NCI-H2171 treated with DMSO at 0.1 percent for 48 hours (cell line): ENCODE measurements at places on chromosomes 16 and 17.

DNA sequence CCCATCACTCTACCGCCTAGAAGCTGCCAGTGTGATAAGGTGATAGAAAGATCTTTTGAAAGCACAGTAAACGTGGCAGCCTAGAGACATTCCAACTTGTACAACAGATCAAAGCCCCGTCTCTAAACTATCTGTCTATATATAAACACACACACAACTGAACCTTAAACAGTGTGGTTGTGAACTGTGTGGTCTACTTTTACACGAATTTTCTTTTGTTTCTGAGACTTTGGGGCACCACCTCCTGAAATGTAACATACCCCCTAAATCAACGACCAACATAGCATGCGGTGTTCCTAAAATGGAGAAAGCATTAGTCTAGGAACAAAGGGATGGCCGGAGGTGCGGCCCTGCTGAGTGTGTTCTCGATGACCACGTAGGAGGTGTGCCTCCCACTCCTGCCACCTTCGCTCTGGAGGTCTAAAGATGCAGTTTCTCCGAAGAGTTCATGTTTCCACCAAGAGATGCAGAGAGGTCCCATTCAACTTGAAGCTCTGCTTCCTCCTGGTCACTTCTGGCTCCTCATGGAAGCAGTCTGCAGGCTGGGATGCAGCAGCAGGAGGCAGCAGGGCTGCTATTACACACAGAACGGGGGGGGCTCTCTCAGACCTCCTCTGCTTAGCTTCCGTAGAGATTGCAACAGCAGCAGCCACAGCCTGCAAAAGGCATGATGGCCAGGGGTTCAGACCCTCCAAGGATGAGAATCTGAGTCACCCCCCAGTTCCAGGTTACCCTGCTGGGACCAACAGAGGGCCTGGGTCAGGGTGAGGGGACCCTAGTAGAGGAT is 22.6 kb upstream of the USP10 start:
- no peak for DNase-seq

- DNase-seq = no peak
Observed at GRCh38 chr17:17725752-17726457, 44.6 kb downstream of the RAI1 start.

DNA sequence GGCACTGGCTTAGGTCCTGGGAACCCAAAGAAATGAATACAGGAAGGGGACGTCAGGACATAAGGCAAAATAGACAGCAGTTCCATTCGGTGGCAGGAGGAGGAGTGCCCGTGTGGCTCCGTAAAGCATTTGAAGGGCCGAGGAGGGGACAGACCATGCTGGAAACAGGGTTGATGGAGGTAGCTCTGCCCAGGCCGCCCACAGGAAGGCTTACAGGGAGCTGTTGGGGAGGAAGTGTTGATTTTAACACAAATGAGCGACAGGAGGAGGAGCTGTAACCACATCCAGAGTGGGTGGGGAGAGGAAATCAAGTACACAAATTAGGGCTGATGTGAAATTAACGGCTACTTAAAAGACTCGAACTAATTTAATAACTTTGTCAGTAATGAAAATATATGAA is 54.6 kb downstream of the RBFOX3 start:
- no peak for DNase-seq

DNA sequence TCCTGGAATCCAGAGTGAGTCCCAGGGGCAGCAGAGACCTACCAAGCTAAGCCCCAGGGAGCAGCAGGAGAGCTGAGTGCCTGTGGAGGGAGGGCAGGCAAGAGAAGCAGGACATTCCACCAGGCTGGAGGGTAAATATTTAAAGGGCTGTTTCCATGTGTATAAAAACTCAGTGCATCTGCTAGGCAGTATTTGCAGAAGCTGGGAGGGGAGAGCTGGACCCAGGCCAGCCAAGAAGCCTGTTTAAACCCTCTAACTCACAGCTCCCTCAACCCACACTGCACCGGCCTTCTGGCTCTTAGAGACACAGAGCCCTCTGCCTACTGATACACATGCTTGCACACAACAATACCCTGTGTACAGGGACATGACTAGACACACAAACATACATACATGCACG is 22.5 kb upstream of the TMEM132E start:
- peak; percentile 61 for DNase-seq

DNA sequence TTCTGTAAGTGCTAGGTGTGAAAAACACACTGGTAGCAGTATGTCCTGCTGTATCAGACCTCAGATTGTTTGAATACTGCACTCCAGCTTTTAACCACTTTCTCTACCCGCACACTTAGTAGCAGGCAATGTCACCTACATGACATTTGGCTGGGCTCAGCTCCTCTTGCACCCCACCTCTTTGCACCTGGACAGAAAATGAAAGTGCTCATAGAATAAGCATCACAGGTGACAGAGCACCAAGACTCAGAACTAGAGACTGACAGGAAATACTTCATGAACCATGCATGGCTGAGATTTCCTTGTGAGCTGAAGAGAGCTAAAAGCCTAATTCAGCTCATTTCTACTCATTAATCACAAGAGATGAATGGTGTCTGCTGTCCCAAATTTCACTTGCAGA is 1014.2 kb upstream of the CDH8 start:
- DNase-seq = no peak

DNA sequence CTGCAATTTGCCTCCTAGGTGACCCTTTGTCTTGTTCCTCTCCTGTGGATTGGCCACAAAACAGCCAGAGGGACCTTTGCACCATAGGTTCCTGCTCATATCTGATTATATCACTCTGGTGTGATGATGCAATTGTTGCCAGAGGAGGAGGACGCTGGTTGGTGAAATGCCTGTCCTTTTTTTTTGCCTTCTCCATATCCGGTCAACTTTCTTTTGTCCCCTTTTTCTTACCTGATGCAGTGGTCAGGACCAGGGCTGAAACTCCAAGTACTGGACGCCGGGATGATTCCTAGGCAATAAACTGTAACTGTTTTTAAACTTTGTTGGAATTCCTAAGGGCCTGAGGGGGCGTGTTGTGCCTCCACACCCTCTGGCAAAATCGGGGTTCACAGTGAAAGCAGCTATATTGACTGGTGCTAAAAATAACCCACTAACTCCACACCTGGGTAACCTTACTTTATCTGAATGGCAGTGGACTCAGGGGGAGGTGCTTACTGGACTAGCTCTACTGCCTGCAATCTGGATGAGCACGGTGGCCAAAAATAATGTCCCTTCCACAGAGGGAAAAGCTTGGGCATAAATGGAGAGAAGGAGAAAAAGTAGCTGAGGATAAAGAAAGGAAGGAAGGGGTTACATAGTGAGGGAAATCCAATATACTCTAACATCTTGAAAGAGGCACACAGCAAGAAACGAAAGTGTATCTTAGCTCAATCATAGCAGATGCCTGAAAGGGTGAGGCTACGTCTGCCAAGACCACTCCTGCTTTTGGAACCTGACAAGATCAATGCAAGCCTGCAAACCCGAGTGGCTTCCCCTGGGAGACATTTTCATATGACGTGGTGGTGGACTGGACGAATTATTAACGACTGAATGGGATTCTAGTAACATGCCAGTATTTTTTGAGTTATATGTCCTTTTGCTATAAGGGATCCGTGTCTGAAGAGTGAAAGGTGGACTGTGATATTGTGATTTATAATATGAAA is 28.4 kb upstream of the ZNF423 start:
- DNase-seq = peak; percentile 12

GRCh38 chr17:14143688-14144087 is 74.4 kb downstream of the COX10 start:
- DNase-seq = peak; percentile 52

GRCh38 chr16:19239511-19240155 is 45.9 kb upstream of the CLEC19A start:
- no peak for DNase-seq

DNA sequence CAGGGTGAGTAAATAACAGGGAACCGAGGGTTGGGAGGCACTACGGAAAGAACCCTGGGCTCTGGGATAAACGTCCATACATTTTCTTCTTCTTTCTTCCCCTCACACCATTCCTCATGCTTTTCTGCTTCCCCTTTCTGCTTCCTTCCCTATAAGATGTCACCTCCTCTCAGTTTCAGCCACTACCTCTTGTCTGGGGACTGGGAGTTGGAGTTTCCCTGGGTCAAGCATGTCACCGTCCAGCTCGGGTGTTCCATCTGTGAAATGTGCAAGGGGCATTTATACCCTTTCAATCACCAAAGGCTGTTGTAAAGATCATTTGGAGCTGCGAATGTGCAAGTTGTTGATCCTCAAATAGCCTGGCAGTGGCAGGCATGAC is 17.5 kb upstream of the CCL22 start:
- no peak for DNase-seq

- no peak for DNase-seq
Observed at GRCh38 chr17:55452139-55452790, 30.6 kb upstream of the MMD start.

GRCh38 chr16:88086571-88087516 is 135.6 kb downstream of the BANP start:
- no peak for DNase-seq

- no peak for DNase-seq
Observed at GRCh38 chr16:50263060-50263909, 3.1 kb upstream of the ADCY7 start.

GRCh38 chr17:67015001-67015400 is 29.4 kb upstream of the CACNG1 start:
- DNase-seq = peak; percentile 75

DNA sequence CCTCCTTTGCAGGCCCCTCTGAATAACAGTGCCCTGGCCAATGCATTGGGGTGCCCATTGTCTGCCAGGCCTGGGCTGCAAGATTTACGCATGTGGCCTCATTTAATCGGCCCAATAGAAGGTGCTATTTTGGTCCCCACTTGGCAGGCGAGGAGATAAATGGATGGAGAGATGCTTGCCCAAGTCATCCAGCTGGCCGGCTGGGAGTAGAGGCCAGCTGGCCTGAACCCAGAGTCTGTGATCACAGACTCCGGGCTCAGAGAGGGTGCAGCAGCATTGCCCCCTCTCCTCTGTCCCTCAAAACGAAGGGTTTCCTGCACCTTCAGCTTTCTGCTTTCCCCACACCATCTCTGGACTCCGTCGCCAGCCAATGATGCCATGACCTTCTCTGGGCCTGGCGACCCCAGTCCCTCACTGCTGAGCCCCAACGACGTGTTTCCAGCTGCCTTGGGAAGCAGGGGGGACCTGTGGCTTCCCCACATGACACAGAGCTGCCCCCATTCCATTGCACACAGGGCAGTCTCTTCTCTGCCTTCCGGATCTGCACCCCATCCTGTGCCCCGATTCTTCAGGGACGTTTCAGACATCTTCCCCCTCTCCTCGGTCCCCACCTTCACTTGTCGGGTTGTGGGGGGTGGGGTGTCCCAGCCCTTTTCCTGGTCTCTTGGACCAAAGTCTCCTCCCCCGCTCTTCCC is 3.5 kb upstream of the ADGRG1 start:
- DNase-seq = no peak

GRCh38 chr16:28503470-28504259 is 3.0 kb downstream of the IL27 start:
- DNase-seq = peak; percentile 2

GRCh38 chr16:50899951-50900350 is 158.1 kb downstream of the CYLD start:
- DNase-seq = no peak

GRCh38 chr17:43661699-43662412 is at the start of gene MEOX1:
Gene MEOX1, minus strand, starts transcription at chr17:43661922. Its CDS starts 388 bp downstream, at chr17:43661534.
- peak; percentile 57 for DNase-seq

- DNase-seq = peak; percentile 44
Observed at GRCh38 chr17:76240461-76241203, at the start of gene RNF157. Gene RNF157, minus strand, starts transcription at chr17:76240493. Its CDS starts 253 bp downstream, at chr17:76240240.

GRCh38 chr16:78134944-78135619 is 35.6 kb downstream of the WWOX start:
- DNase-seq = no peak

- peak; percentile 98 for DNase-seq
Observed at GRCh38 chr17:57396511-57396921, 140.2 kb downstream of the MSI2 start.

DNA sequence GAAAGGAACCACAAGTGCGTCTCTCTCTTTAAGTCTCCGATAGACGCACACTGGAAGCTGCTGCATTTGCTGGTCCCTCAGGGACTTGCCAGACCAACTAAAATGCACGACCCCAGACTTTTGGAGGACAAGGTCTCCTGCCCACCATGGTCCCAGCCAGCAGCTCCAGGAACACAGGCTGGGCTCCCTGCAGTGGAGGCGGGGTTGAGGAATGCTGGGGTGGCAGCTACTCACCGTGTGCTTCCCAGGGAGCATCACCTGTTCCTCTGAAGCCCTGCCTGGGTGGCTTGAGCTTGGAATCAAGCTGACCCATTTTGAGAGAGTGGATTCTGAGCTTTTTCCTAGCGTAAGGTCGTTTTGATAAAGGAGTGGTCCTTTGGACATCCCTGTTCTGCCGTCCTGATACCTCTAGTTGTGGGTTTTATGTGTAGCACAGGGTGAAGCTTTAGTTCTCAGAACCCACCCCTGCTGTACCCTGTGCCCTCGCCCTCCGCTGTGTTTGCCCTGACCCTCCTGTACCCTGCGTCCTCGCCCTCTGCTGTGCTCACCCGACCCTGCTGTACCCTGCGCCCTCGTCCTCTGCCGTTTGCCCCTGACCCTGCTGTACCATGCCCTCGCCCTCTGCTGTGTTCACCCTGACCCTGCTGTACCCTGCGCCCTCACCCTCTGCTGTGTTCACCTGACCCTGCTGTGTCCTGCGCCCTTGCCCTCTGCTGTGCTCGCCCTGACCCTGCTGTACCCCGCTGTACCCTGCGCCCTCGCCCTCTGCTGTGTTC is 11.0 kb downstream of the ZNF276 start:
- DNase-seq = no peak

- DNase-seq = no peak
Observed at GRCh38 chr17:19551591-19552148, 18.0 kb downstream of the SLC47A1 start.

DNA sequence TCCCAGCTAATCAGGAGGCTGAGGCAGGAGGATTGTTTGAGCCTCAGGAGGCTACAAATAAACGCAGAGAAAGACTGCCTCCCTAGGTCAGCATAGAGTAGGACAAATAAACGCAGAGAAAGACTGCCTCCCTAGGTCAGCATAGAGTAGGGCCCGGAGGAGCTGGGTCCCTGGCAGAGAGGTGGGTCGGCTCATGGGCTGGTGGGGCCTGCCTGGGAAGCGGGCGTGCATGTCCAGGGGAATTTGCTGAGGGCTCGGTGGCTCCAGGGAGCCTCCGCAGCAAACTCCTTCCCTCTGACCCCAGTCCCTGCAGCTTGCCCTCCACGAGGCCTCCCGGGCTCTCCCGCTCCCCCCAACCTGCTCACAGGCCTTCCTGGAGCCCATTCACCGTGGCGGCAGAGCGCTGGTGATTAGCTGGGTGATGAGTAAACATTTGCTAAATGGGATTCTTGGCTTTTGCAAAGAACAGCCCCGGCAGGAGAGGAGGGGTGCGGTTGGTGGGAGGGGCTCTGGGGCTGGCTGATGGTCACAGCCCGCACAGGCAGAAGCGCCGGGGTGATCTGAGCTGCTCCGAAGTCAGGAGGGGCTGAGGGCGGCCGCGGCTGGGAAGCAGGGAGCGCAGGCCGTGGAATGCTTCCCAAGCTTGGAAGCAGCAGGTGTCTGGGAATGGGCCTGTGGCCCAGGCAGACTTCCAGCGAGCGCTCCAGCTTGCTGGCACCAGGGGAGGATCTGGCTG is 93.1 kb downstream of the RTN4RL1 start:
- DNase-seq = peak; percentile 41

GRCh38 chr16:1642148-1642547 is 30.0 kb downstream of the CRAMP1 start:
- no peak for DNase-seq

- DNase-seq = no peak
Observed at GRCh38 chr16:8375232-8375587, 215.1 kb downstream of the TMEM114 start.

- DNase-seq = no peak
Observed at GRCh38 chr16:65284626-65285025, 162.8 kb upstream of the CDH11 start.
